Stimulated activated CD8-positive, alpha-beta memory T cell treated with anti-CD3 and anti-CD28 coated beads, Interleukin-4, amount 100 ng/mL, for 24 hours (primary cell): ENCODE measurements at places on chromosomes 11 and 22.

DNA sequence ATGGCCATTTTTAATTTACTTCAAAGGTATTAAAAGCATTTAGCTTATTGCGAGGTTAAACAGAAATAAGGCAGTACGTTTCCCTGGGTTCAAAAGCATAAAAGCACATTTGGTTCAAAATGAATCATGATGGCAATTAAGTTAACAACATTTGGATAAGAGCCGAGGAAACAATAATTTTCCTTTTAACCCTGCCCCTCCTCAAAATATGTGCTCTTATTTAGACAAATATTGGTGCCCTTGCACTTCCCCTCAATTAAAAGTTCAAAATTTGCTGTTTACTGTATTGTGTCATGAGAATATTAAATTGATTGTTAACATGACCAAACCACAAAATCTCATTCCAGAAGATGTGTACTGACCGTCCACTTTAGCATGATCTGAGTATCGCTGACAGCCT lies 48.7 kb downstream of the VSIG10L2 start:
- no peak for DNase-seq

GRCh38 chr22:50267591-50268390 lies 2.4 kb downstream of the MAPK11 start:
- peak; percentile 28 for DNase-seq

GRCh38 chr22:26023104-26023775 lies 146.0 kb upstream of the SEZ6L start:
- DNase-seq: no peak

GRCh38 chr11:43708776-43709175 lies 28.2 kb downstream of the HSD17B12 start:
- no peak for DNase-seq

DNA sequence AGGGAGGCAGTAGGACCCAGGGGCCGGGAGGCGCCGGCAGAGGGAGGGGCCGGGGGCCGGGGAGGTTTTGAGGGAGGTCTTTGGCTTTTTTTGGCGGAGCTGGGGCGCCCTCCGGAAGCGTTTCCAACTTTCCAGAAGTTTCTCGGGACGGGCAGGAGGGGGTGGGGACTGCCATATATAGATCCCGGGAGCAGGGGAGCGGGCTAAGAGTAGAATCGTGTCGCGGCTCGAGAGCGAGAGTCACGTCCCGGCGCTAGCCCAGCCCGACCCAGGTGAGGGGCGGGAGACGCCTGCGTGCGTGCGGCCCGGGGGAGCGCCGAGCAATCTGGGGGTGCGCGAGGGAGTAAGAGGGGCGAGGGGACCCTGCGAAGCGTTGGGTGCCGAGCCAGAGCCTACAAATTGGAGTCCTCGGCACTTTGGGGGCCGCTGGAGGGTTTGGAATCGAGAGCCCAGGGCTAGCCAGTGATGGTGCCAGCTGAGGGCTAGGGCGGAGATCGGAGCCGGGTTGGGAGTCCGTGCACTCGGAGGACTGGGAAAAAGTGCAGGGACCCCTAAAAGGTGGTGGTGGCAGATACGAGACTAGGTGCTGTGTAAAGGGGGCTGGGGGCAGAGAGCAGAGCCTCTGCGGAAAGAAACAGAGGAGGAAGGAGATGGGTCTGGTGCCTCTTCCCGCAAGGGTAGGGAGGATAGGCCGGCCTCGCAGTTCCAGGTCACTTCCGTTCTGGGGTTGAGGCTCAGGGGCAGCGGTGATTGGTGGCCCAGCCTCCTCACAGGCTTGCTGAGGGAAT lies at the start of gene SERPINH1:
Gene SERPINH1, plus strand, starts transcription at position 206 of the 788 bp plus-strand sequence. CDS start 4,097 bp downstream, outside the sequence.
- DNase-seq: peak; percentile 53

DNA sequence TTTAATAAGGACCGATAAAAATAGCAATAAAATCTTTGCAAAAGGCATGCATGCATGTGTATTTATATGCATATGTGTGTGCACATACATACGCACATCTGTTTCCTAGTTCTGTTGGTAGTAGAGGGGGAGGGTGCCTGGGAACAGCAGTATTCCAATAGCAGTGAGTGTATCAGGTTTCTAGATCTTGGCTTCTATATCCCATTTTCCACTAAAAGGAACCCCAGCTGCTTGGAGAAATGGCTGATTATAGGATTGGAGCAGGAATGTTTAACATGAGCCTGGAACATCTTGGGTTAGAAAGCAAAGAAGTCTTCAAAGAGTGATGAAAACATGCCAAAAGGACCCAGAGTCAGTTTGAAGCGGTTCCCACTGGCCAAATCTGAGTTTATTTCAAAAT lies 21.0 kb downstream of the TNRC6B start:
- no peak for DNase-seq

DNA sequence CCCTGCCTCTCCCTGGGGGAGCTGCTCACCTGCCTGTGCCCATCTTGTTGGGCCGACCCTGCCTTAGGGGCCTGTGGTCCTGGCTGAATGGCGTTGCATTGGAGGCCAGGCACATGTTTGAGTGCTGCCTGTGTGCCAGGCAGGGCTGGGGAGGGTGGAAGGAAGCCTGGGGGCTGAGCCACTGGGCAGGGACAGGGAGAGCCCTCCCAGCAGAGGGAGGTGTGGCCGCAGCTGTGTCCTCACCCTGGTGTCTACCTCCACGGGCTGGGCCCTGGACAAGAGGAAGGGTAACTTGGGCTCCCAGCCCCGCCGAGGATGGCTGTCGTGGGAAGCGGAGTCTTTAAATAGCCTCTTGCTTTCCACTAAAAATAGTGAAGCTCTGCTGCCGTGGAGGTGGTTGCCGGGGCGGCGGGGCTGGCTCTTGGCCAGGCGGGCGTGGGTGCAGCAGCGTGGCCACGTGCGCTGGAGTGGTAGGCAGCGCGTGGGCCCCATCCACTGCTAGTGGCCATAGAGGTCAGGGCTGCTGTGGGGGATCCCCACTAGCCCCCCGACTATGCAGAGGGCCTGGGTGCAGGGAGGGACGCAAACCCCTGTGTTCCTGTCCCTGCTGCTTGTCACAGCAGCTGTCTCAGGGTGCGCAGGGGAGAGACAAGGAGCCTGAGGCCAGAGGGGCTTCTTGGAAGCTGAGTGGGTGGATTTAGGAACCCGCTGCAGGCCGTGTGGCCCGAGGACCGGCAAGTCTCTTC lies 6.2 kb downstream of the ZDHHC8 start:
- no peak for DNase-seq

GRCh38 chr11:1480555-1481482 lies 5.8 kb downstream of the MOB2 start:
- no peak for DNase-seq

DNA sequence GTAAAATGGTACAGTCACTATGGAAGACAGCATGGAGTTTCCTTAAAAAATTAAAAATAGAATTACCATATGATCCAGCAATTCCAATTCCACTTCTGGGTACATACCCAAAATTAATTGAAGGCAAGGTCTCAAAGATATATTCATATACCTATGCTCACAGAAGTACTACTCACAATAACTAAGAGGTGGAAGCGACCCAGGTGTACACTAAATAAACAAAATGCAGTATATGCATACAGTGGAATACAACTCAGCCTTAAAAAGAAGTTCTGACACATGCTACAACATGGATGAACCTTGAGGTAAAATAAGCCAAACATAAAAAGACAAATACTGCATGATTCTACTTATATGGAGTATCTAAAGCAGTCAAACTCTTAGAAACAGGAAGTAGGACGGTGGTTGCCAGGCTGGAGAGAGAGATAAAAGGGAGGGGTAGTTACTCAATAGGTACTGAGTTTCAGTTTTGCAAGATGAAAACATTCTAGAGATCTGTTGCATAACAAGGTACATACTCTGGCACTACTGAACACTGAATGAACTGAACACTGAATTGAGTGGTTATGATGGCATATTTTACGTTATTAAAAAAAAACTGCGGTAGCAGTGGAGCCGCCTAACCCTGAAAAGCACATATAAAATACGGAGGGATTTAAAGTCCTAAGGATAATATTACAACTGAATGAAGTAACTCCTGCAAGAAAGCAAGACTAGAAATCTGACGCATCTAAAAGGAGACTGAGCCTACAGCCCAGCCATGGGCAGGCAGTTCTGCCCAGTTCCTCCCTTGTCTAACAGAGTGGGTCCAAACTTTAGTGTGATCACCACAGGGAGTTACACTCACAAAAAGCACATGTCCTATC lies 12.8 kb downstream of the DGCR2 start:
- no peak for DNase-seq

DNA sequence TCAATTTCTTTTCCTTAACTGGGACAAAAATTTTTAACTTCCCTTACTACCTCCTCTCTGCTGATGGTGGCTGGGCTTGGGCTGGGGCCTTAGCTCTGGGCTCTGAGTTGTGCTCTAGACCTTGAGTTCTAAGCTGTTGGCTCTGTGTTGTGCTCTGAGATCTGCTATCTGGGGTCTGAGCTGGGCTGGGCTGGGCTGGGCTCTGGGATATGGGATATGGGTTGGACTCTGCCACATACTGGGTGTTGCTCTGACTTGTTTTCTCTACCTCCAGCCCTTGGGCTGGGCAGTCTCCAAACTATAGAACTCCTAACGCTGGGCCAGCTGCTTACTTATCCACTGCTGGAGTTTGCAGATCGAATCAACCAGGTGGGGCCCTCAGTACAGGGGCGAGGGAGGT lies 41.9 kb downstream of the DNHD1 start:
- no peak for DNase-seq

- DNase-seq: no peak
Observed at GRCh38 chr11:121540627-121541026, 87.9 kb upstream of the SORL1-AS1 start.

- no peak for DNase-seq
Observed at GRCh38 chr11:114606003-114606801, 10.6 kb upstream of the NXPE4 start.

DNA sequence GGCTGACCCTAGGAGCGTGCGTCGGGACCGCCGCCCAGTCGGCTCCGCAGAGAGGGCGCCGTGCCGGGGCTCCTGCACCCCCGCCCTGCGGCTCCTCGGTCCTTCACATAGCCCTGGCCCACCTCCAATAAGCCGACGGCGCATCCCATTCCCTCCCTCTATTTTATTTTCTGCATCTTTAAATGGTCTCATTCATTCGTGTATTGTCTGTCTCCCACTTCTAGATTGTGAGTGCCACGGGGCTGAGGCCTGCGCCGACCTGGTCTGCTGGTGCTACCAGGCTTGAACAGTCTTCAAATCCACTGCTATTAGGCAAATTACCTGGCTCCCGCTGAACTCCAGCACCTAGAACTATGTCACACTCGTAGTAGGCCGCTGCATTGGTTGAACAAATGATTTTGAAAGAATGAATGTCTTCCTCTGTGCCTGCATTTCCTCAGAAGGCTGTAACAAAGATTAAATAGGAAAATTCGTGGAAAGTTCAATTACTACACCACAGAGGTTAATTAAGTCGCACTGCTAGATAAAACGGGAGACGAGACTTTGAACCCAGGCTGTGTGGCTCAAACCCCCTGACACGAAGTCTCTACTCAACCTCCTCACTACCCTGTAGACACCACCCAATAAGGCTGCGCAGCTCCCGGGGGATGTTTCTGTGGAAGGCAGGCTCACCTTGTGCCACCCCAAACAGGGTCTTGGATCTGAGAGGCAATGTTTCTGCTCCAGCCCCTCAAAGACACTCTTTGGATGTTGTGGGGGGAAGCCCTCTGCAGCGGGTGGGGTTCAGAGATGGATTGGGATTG lies 1.2 kb upstream of the PPP1R14B start:
- no peak for DNase-seq
